ACHN (cell line): ENCODE measurements at places on chromosomes 4 and X.
A peak's percentile ranks its signal among the peaks of the same experiment; 100 is the strongest.

DNA sequence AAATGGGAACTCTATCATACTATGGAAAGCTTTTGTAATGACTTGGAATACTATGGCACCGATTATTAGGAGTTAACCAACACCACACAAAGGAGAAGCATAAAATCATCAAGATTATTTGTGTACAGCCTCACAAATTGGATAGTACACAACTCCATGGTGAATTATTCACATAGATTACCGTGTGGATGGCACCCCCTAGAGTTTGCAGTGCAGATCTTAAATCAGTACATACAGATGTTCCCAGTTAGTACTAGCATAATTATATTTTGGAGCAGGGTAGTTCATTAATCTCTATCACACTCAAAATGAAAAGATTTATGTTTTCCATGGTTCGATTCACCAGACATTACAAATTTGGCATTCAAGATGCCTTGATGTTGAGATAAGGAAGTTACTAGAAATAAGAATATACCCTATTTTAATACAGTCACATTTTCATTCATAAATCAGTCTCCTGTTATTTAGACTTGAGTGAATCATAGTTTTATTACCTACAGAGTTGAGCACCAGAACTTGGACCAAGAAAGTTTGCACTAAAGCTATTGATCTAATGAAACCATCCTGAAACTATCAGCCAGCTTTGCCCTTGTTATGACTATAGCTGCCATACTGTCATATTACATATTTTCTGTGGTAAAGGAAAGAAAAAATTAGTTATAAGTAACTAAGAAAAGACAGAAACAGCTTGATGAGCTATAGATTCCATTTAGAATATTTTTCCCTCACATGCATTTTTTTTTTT, 531.8 kb downstream of the GLUD2 start:
- peak; percentile 21 for DNase-seq

GRCh38 chr4:56914336-56914735, 6.6 kb downstream of the REST start:
- no peak for DNase-seq

- DNase-seq = no peak
Measured at GRCh38 chr4:76558396-76559235, 123.6 kb downstream of the SHROOM3 start.

GRCh38 chr4:17583276-17583675, 6.3 kb downstream of the LAP3 start:
- DNase-seq = no peak

DNA sequence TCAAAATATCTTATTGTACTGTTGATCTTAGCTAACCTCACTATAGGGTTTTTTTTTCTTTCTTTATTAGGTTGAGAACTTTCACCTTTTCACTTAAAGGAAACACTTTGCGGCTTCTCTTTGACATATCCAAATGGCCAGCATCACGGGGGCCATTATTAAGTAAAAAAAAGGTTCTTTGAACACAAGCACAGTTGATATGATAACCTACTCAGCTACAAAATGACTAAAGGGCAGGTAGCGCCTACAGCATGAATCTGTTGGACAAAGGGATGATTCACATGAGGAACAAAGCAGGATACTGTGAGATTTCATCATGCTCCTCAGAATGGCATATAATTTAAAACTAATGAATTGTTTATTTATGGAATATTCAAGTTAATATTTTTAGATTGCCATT, 119.6 kb downstream of the CCSER1 start:
- no peak for DNase-seq

GRCh38 chr4:8000247-8000646, 60.6 kb upstream of the AFAP1 start:
- DNase-seq = no peak

DNA sequence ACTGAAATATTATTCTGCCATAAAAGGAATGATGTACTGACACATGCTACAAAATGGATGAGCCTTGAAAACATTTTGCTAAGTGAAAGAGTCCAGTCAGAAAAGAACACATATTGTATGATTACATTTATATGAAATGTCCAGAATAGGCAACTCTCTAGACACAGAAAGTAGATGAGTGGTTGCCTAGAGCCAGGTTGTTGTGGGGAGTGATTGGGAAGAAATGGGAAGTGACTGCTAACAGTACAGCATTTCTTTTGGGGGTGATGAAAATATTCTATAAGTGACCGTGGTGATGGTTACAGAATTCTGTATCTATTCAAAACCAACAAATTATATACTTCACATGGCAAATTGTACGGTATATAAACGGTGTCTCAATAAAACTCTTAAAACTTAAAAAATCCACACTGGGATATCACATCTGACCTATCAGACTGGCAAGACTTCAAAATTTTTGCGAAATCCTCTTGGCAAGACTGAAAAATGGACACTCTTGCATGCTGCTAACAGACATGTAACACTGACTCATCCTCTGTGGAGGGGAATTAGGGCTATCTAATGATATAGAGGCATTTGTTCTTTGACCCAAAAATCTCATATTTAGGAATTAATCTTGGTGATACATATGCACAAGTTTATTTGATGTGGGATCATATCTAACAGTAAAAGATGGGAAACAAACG, 71.8 kb downstream of the FAM13A start:
- DNase-seq = no peak

GRCh38 chr4:157819693-157820464, 352.9 kb downstream of the GASK1B start:
- DNase-seq = no peak

DNA sequence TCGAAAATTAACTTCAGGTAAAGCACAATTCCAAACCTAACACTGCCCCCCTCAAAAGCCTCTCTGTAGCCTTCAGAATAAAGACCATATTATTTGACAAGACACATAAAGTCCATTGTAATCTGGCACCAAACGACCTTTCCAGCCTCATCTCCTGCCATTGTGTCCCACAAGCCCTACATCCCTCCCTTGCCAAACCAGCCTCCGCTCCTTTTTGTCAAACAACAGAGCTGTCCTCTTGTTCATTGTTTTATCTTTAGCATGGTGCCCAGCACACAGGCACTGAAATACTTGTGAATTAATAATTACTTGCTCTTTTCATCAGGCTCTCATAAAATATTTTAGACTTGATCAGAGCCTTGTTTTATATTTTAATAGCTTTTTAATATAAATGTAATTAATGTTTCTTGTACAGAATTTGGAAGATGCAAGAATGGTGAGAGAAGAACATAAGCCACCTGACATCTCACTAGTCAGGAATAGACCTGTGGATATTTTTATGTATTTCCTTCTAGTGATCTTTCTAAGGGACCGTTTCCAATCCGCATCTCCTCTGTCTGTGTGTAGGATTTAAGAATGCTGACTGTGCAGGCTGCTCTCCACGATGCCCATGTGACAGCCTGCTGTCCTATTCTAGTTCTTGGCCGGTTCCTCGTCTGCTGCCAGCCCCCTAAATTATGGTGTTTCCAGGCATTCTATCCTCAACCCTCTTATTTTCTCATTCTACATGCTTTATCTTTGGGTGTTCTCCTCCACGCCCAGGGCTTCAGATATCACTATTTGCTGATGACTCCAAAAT, 3.0 kb upstream of the IRF2 start:
- DNase-seq = no peak

DNA sequence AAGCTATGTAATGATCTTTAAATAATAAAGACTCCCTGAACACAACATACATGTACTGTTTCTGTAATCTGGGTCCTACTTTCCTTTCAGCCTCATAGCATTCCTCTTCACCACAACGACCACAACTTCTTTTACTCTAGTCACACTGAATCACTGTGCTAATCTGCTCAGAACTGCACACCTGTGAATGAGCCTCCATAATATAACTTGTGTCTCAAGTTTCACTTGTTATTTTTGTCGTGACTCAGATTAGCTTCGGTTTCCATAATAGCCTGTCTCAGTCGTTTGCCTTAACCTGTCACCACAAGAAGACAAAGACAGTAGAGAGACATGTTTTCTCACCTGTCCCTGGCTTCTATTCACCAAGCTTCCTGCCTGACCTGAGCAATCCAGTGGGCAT, 61.8 kb downstream of the MAGED1 start:
- no peak for DNase-seq

DNA sequence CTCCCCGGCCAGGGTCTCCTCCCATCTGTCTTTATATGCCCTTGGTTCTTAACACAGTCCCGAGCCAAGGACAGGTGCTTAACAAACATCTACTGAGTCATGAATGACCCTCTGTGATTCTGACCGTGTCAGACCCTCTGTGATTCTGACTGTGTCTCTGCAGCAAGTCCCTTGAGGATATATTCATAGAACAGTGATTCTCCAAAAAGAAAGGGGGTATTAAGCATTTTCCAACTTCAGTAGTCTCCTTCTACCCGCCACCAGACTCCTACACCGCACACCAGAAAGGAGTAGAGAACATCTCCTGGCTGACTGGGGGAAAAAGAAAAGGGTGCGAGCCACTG, 13.6 kb downstream of the ACSL1 start:
- no peak for DNase-seq
